ENCODE measurements at places on chromosomes 6 and 20.
A peak's percentile ranks its signal among the peaks of the same experiment; 100 is the strongest.

- no peak for DNase-seq
Measured at GRCh38 chr20:50921803-50922501, 9.3 kb downstream of the ADNP start.

DNA sequence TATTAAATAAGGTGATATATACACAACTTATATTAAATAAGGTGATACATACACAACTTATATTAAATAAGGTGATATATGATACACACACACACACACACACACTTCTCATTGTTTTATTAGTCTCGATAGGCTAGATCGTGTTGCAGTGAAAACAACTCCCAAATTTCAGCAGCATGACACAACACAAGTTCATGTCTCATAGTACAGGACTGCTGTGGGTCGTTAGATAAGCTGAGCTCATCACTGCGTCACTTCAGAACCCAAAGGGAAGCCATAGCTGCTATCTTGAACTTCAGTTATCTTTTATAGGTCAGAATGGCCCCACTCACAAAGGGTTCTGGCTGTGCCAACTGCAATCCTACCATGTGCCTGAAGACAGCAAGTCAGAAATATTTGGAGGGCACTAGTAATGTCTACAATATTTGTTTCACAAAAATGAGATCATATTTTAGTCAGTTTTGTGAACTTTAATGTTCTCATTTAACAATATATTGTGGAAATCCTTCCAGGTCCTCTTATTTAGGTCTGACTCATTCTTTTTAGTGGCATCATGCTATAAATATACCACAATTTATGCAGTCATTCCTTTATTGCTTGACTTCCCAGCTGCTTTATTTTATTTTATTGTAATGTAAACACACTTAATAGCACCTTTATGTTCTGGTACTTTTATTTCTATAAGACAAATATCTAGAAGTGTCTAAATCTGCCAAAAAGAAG is 290.2 kb downstream of the PHACTR1 start:
- DNase-seq: no peak

DNA sequence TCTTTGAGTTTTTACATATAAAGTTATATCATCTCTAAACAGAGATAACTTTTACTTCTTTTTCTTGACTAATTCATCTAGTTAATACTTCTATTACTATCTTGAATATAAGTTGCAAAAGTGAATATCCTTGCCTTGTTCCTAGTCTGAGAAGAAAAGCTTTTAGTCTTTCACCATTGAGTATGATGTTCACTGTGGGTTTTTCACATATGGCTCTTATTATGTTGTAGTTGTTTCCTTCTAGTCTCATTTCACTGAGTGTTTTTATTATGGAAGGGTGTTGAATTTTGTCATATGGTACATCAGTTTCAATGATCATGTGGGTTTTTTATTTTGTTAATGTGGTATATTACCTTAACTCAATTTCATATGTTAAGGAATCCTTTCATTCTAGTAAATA is 488.3 kb downstream of the COL12A1 start:
- no peak for DNase-seq

DNA sequence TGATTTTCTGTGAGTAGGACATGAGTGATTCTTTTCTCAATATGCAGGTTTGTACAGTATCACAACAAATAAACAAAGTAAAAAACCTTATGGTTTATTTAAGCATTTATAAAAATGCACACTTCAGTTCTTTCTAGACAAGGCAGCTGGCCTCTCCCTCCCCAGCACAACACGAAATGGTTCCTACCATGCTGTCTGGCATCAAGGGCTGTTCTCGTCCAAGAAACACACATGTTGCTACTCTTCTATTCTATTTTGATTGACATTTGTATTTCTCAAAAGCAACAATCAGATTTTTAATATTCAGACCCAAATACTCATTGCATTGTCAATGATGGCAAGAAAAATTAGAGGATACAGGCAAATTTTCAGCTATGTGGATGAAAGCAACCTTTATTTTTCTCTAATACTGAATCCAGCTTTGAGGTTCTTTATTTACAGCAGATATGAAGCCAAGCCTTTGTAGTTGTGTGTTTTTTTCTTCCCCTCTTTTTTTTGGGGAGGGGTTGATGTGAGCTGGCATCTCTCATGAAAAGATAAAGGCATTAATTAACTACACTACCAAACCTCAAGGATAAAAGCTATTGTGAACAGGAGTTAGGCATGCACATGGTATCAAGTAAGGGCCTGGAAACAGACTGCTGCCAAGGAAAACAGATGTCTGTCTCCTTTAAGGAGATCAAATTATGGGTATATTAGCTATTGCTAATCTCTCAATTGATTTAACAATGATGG is 96.4 kb upstream of the PREP start:
- DNase-seq: no peak

DNA sequence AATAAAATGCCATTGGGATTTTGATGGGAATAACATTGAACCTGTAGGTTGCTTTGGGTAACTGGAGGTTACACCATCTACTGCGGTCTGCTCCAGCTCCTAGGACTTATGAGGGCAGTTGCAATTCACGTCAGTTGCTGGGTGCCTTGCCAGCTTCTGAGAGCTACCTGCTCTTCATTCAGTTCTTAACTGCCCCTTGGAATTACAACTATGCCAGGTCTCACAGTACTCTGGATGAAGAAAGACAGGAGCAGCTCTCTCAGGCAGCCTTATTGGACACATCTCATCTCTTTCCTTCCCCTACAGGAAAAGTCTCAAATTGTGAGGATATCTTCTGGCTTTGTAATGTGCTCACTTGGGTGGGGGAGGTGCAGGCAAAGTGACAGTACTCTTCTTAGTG is 1643.3 kb downstream of the GRIK2 start:
- DNase-seq: no peak

DNA sequence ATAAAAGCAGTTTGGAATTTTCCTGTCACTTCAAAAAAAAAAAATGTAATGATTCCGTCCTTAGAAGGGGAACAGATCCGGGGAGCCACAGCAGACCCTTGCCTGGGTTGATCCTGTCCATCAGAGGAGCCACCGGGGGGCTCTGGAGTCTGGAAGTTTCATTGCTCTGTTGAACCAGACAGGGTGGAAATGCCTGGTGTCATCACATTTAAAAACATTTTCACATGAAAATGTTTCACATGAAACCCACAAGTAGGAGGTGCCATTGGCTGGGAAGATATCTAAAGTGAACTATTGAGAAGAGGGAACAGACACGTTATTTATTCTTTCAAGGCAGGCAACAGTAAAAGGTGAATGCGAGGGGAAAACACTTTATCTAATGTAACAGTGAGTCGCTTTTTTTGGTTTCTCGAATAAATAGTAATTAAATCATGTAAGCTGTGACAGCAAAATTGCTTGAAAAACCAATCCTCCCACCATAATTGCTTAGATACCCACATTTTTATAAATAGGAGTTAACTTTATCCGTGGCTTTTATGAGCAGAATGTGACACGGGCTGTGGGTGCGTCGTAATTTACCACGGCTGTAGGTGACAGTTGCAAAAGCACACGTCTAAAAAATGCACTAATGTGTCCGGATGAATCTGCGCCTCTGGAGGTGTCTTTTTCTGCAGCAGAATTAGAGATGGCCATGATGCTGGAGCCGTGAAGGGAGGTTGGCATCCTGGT is 323.4 kb downstream of the TAF4 start:
- DNase-seq: no peak

GRCh38 chr20:46997187-46997586 is 102.5 kb downstream of the EYA2 start:
- DNase-seq: peak; percentile 32

GRCh38 chr6:105740946-105741645 is 338.2 kb upstream of the PREP start:
- no peak for DNase-seq

DNA sequence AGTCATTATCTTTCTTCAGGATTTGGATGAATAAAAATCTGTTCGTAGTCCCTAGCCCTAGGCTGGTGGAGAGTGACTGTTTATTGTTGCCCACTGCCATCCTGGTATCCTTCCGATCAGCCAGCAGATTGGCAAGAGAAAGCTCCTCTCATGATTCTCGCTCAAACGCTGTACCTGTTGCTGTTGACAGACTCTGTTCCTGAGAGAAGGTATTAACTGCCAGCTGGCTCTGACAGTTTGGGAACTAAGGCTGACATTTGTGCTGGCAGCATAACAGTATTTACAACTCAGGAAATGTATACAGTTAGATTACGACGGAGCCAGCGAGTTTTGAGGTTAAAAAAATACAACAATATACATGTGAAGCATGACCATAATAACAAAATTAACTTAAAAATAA is 674.5 kb downstream of the PRKN start:
- DNase-seq: no peak

Measured in WERI-Rb-1 (cell line).